Fibroblast of skin of left quadriceps (primary cell): ENCODE measurements at places on chromosomes 5 and 9.

GRCh38 chr5:126248611-126249010 lies 174.6 kb upstream of the GRAMD2B start:
- DNase-seq: no peak

- DNase-seq: no peak
These were observed at the start of gene S1PR3 for GRCh38 chr9:88991066-88992034. S1PR3 (plus strand) TSS chr9:88991468; CDS start chr9:89001201, 9,733 bp downstream.

DNA sequence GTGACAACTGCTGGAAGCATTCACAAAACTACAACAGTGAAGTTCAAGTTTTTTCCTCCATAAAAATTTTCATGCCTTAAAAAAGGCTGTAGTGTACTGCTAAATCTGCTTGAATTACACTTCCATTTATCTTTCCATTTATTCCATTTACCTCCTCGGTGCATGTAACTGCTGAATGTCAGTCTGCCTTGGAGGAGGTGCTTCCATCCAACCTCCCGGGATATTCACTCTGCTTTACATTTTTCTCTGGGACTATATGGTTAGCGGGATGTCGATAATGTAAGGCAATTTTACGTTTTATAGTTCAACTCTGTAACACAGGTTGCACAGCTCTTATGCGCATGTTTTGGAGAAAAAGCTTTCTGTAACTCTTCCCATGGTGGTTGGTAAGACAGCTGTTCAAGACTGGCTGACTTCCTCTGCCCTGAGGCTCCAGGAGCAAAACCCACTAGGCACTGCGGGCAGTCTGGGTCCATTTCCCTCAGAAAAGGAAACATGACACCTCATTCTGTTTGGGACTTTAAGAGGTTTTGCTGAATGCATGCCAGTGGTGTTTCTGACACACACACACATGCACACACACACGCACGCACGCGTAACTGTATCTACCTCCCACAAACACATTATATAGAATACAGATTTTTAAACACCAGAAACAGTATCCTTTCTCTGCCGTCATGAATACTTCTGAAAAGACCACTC lies 66.1 kb downstream of the SPTLC1 start:
- DNase-seq: no peak

GRCh38 chr5:31614151-31615020 lies 24.5 kb upstream of the PDZD2 start:
- DNase-seq: no peak

DNA sequence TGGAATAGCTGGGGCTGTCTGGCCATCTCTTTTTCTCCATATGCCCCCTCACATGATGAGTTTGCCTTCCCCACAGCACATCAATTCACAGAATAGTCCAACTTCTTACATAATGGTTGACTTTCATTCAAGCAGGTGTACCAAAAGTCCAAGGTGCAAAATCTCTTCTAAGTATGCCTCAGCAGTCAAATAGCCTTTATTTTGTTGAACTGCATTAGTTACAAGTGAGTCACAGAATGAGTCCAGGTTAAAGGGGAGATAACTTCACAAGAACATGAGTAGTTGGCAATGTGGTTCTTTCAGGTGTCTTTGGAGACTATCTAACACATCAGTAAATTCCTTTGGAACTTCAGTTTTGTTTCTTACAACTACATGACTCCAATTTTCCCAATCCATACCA lies 672.5 kb downstream of the PRELID2 start:
- no peak for DNase-seq

- DNase-seq: no peak
These were observed 413.9 kb downstream of the GADD45G start for GRCh38 chr9:90018688-90019087.

GRCh38 chr5:136205061-136205702 lies 12.2 kb upstream of the SMIM32 start:
- DNase-seq: no peak

- no peak for DNase-seq
These were observed 995 bp upstream of the SLC23A1 start for GRCh38 chr5:139383993-139384590.

GRCh38 chr9:8804613-8805012 lies 1005.0 kb upstream of the DMAC1 start:
- DNase-seq: no peak

DNA sequence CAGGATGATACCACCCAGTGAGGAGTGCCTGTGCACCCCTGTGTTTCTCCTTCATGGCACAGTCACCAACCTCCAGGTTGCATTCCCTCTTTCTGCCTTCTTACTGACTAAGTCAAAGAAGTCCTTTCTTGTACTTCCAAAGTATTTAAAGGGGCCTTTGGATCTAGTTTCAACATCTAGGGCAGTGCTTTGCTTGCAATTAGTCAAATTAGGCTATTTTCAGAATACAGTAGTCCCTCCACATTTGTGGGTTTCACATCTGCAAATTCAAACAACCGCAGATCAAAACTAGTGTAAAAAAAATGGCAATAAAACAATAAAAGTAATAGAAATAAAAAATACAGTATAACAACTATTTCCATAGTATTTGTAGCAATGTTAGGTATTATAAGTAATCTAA lies 333.9 kb upstream of the SEMA6A start:
- no peak for DNase-seq

DNA sequence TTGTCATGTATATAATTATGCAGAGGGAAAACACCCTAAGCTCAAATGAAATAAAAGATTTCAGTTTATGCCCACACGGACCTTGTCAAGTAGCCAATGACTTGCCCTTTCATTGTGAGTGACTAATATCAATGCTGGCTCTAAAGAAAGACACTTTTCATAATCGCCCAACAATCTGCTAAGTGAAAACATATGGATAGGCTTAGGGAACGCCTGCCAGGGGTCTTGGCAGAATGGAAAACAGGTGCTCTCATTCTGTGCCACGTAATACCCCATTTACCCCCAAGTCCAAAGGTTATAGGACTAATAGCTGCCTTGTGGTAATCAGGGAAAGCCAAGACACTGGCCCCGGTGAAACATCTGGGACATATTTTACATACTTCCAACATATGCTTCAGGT lies 157.7 kb downstream of the SLF1 start:
- peak; percentile 3 for DNase-seq

- no peak for DNase-seq
These were observed 45.8 kb upstream of the ENTREP1 start for GRCh38 chr9:69279084-69279731.

DNA sequence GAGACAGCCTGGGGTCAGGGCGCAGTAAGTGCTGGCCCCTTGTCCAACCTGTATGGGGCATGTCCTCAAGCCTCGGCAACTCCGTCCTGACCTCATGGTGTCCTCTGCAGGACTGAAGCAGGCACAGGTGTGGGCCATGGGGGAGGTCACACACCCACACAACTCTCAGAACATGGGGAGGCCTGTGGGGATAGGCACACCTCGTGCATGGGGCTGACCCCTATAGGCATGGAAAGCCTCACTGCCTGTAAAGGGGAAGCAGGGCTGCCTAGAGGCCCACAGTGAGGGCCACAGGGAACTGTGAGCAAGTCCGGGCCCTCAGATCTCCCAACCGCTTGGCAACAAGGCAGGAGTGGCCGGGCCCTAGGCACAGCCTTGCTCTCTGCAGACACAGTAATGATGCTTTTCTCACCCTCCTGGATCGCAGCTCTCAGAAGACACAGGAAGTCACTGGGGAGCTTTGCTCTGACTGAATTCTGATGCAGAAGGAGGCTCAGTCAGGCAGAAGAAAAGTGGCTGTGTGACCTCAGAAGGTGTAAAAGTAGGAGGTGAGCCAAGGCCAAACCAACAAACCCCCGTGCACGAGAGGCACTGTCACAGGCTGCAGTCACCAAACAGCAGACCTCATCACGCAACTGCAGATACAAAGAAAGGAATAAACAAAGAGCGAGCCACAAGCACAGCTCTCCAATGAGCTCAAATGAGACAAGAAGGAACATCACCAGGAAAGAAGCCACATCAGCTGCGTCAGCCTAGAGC lies 5.4 kb downstream of the IPPK start:
- no peak for DNase-seq

DNA sequence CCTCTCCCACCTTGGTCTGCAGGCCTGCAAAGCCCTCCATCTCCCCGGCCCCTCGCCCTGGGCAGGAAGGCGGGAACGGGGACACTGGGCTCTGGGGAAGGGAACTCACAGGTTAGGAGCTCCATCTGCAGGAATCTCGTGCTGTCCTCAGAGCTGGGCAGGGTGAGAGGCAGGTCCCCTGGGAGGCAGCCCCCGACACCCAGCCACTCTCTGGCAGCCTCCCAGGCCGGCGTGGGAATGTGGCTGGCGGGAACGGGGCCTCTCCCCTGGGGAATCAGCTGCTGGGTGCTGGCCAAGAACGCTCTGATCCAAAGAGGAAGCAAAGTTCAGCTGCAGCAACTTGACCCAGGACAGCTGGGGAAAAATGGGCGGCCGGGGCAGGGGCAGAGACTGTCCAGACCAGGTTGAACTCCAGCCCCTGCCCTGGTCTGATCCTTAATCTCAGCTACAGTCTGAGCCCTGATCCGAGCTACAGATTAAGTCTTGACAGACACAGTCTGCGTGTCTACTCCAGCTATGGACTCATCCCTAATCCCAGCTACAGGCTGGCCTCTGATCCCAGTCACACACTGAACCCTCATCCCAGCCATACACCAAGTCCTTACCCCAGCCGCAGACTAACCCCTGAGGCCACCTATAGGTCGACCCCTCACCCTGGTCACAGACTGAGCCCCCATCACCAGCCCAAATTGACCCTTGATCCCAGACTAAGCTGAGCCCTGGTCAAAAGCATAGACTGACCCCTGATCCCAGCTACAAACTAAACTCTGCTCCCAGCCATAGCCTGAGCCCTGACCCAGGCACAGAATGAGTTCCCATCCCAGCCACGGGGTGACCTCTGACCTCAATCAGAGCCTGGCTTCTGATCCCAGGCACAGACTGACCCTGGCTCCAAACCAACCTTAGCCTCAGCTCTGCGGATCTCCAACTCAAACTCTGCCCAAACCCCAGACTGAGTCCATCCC lies 37.3 kb upstream of the EGFL7 start:
- peak; percentile 18 for DNase-seq

DNA sequence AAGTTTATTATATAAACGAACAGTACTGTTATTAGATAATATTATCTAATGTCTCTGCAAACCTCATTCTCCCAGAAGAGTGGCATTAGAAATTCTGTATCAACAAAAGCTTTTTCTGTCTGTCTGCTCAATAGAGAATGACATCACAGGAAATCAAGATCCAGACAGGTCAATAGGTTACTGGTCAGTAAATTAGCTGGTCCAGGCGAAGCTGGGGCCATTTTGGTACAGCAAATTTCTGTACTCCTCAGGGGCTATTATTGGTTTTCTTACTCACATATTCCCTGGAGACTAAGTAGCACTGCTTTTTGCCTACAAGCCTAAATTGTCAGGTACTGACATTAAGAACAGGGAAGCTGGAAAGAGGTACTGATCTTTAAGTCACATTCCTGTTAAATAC lies 80.5 kb downstream of the PLPP1 start:
- DNase-seq: no peak

- DNase-seq: no peak
These were observed 52.0 kb upstream of the KLF4 start for GRCh38 chr9:107541523-107541922.

- no peak for DNase-seq
These were observed 307.5 kb upstream of the IRX2 start for GRCh38 chr5:3058942-3059341.

GRCh38 chr5:39863926-39864552 lies 439.3 kb upstream of the DAB2 start:
- no peak for DNase-seq

- no peak for DNase-seq
These were observed 211.4 kb downstream of the KIAA0825 start for GRCh38 chr5:94407023-94407422.

- no peak for DNase-seq
These were observed 104.1 kb upstream of the TBC1D2 start for GRCh38 chr9:98359569-98359968.

DNA sequence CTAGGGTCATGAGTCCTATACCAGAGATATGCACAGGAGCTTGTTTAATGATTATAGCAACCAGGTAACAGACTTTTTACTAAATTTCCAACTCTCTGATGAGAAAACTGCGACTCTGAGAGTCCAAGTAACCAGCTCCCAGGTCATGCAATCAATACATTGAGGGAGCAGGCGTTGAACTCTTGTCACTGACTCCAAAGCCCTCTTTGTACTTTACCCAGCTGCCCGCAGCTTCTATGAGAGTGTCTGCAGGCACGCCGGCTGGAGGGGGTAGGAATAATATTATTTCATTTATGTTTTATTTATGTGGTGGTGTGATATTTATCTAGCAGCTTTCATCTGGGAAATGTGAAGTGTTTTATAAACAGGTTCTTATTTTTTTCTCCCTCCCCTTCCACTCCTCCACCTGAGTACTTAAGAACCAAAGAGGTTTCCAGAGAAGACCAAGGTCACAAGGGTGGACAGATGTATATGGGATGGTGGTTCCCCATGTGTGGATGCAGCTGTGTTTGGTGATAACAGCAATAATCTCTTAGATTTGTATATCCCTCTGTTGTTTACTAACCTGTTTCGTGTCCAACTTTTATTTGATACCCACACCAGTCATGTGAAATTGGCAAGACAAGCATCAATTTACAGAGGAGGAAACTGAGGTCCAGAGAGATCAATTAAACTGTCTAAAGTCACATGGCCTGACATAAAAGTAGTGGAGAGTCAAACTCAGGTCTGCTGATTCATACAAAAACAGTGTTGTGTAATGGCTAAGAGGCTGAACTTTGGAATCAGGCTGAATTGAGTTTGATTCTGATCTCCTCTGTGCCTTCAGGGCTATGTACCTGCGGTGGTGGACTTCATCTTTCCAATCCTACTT lies 140.2 kb upstream of the TRIM32 start:
- DNase-seq: no peak

DNA sequence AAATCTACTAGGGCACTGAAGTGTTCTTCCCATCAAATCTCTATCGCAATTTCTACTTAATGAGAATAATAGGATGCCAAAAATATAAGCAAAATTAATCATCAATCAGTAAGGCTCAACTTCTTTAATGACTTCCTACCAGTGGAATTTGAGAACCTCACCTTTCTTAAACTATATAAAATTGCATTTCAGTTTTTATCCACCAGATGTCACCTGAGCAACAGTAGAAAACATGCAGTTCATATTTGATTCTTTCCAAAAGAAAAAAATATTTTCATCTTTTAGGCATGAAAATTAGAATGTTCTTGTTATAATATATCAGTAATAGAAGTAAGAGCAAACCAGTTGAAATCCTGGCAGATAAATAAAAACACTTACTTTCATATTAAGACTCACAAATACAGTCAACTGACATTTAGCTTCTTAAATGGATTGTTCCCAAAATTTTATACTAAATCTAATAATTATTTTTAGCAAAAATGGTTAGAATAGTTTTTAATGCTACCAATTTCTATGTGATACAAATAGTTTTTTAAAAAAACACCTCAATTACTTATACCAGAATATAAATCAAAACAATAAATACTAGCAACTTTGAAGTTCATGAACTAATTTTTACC lies 13.4 kb upstream of the CCDC112 start:
- no peak for DNase-seq

- peak; percentile 30 for DNase-seq
These were observed 215.1 kb upstream of the RFX3 start for GRCh38 chr9:3740690-3741419.
